ENCODE measurements at places on chromosomes 5 and 9.

DNA sequence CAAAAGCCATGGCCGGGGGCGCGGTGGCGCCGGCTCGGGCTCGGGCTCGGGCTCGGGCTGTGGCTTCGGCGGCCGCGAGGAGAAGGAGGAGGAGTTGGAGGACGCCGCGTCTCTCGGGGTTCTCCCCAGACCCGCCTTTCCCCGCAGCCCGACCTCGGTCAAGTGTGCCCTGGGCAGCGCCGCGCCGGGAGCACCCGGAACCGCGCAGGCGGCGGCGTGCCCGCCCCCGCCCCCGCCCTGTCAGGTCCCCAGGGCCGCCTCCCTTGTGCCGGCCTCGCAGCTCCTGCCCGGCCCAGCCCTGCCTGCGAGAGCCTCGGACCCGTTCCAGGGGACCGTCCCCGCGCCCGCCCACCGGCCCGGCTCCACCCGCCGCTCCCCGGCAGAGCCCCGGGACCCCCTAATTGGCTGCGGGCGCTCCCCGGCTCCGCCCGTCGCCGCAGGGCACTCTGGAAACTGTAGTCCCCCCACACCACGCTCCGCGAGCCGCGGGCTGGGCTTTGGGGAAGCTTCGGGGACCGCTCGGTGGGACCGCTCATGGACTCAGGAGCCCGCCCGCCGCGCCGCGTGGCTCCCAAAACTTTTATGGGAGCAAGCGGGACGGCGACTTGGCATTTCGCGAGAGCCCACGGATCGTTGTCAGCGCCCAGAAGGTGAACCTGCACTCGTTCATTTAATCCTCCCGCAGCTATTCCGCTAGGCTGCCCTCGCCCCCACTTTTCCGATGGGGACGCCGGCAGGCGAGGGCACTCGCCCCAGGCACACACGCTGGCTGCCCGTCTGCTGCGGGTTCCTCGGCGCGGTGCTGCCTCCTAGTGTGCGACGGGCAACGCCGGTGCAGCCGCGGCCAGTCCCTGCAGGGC is at the start of gene STK10:
STK10 (minus strand) TSS at position 192 of the 860 bp plus-strand sequence; CDS start at position 10, 182 bp downstream.
- peak; percentile 70 for DNase-seq

DNA sequence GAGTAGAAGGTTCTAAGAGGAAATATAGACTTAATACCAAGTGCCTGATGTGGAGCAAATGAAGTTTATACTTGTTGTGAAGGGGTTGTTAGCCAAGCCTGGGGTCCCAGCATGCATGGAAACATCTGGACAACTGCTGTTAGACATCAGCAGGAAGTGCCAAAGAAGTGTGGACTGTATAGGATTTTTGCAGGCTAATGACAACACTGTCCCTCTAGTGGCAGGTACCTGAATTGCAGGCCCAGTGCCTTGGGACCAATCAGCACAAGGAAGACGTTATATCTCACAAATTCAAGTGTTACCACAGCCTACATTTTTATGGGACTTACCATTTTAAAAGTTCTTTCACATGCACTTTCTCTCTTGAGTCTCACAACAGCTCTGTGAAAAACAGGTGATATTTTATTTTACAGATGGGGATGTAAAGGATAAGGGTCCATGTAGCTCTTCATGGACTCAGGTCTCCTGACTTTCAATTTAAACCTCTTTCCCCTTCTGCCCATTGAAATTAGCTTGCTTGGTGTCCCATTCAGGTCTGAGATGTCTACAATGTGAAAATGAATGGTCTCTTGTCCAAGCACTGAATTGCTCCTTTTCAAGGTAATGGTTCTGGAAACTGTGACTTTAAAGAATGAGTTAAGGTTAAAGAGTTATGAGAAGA is 89.0 kb upstream of the MAP1B start:
- no peak for DNase-seq

GRCh38 chr5:139392678-139393496 is 2.0 kb downstream of the PROB1 start:
- DNase-seq = peak; percentile 56

DNA sequence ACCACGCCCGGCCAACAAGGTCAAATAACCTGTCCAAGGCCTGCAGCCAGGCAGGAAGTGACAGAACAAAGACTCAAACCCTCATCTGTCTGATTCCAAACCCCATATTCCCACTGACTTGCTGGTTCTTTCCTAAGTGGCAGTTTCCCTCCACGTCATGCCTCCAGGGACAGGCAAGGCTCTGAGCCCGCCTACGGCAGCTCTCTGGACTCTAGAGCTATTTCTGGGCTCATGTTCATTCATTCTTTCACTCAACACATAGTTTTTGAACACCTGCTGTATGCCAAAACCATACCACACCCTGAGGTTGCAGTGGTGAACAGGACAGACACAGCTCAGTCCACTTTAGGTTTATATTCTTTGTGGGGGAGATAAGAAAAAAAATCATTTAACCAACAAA is 5.2 kb upstream of the FBP1 start:
- no peak for DNase-seq

DNA sequence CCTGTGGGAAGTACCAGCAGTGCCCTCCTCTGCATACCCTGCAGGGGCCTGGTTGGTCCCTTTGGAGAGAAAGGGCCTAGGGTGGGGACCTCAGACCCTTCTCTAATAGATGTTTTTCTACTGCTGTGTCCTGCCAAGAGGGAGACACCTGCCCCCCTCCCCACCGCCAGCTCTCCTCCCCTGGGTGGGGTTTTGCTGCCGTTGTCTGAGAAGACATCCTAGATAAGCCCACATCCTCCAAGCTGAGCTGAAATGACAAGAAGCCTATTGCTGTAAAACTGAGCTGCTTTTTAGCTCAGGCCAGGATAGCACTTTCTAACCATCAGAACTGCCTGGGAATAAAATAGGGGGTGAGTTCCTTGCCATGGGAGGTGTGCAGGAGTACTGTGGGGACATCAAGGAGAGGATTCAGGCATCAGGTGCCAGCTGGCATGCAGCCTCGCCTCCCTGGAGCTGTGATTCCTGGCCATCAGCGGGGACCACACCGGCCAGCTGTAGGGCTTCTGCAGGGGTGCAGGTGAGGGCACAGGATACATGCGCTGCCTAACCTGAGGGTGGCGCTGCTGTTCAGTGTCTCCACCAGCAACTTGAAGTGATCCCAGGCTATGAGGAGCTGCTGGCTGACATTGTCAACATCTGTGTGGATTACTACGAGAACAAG is 37.9 kb downstream of the CYFIP2 start:
- no peak for DNase-seq

GRCh38 chr9:131277287-131277909 is 1.1 kb upstream of the FAM78A start:
- no peak for DNase-seq

DNA sequence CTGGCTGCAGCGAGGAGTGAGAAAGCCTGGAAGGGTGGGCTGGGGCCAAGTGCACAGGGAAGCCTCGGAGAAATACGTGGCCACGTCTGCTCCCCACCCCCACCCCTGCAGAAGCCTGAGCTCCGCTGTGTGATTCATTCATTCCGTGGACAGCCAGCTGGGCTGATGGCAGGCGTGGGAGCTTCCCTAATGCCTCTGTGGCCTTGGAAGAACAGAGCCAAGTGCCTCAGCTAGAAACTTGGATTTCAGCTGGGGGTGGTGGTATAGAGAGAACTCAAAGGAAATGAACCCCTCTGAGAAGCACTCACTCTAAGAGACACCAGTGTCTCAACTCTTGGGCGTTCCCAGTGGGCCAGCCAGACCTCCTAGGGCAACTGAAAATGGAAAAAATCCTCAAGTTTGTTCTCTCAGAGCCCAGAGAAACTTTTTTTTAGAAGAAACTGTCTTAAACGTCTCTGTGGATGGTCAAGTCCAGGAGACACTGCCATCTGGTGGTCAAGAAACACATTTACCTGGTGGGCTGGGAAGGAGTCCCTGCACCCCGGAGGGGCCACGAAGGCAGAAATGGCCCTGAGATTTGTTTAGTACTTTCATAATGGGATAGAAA is 18.0 kb downstream of the ATOX1 start:
- no peak for DNase-seq

GRCh38 chr5:111953351-111954127 is 196.5 kb upstream of the NREP start:
- no peak for DNase-seq

- no peak for DNase-seq
Measured at GRCh38 chr9:72353455-72354116, 11.4 kb downstream of the ZFAND5 start.

GRCh38 chr9:18692268-18692667 is 218.3 kb downstream of the ADAMTSL1 start:
- no peak for DNase-seq

DNA sequence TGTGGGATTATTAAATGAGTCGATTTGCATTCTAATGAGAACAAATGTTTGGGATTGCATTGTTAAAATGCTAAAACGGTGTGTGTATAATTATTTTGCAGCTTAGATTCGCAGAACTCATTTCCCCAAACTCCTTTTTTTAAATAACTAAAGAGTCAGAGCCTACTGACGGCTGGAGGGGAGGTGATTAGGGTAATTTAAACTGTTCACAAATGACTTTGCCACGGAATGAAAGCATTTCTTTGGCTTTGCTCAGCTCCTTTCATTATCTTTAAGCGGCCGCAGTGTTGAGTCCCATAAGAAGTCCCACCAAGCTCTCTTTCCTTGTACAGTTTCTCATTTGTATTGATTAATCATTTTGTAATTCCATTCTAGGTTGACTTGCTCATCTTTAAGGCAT is 1632.8 kb downstream of the MAT2B start:
- DNase-seq = no peak

DNA sequence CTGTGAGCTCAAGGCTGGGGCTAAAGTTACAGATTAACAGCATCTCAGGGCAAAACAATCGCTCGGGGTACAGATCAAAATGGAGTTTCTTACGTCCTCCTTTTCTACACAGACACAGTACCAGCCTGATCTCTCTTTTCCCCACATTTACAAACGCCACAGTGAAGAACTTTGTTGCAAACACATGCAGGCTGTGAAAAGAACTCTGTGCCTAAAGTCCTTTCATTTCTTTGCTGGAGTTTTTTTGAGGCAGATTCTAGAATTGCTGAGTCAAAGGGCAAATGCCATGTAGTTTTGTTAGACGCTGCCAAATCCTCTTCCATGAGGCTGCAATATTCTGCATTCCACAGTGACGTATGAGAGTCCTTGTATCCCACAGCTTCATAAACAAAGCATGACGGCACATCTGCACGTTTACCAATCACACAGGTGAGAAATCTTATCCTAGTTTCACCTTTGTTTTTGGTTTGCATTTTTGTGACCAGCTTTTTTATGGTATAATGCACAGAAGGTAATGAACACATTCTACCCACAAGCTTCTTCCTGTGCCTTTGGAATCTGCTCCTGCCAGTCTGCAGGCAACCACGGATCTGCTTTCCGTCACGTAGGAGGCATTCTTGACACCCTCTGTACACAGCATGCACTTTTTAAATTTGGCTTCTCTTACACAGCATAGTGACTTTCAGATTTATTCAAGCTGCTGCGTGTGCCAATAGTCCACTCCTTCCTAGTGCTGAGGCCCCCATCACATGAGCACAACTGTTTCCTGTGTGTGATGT is 44.6 kb upstream of the LPCAT1 start:
- DNase-seq = peak; percentile 39

DNA sequence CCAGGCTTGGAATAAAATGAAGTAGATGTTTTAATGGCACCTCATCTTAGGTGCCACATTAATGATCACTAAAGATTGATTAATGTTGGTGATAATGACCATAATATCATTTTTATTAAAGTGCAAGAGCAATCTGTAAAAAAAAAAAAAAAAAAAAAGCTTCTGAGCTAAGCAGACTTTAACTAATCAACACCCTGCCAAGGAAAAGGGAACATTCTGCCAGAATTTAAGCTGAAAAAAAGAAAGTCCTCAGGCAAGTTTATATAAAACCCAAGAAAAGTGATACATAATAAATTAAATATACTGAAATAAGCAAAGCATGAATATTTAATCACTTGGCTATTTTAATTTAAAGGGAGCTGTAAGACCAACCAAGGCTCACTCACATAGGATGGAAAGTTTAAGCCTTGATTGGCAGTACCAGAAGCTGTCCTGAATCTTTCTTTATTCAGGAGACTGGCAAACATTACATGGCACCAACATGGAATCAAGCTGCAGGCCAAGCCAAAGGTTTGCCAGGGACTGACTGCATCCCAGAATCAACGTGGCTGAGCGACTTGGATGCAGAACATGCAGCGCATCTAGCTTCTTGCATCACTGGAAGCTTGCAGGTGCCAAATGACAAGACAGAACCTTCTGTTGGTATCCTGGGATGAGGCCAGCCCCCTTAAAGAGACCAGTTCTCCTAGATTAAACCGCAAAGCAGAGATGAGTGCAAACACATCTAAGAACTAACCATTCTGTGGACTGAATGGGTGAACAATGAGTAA is 413.6 kb downstream of the ENC1 start:
- DNase-seq = no peak

GRCh38 chr5:151730381-151730780 is 28.1 kb downstream of the ATOX1 start:
- no peak for DNase-seq

- DNase-seq = no peak
Measured at GRCh38 chr5:124052201-124052600, 540.2 kb downstream of the CSNK1G3 start.

DNA sequence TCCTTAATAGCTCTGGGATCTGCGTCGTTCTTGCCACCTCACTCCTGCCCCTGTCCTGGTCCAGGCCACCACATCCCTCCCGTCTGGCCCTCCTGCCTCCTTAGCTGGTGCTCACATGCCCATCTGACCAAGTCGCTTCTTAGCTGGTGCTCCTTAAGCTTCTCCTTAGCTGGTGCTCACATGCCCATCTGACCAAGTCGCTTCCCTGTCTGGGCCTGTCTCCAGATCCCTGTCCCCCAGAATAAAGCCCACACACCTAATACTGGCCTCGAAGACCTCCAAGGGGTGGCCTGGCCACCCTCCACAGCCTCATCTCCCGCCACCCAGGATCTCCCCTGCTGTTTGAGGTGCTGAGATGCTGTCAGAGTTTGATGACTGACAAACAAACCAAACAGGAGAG is 31.4 kb upstream of the TTLL11 start:
- no peak for DNase-seq

DNA sequence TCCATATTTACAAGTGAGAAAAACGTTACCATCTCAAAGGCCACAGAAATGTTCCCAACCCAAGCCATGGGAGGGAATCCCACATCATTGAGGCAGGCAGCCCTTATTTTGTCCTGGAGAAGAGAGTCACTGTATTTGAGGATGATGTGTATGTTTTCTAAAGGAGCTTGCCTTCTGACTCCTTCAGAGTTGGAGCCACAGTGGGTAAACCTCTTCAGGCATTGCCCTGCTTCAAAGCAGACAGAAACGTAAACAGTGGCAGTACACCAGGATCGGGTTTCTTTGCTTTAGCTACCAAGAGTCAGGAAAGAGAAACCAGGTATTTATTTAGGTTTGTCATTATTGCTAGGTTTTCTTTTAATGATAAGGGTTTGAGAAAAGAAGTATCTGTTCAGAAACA is 45.7 kb downstream of the MUSK start:
- peak; percentile 93 for DNase-seq
